ENCODE measurements at places on chromosomes 6 and 20. TPM values are rescaled to one million over a fixed set of nuclear protein-coding genes. Genes with fewer than 3 reads are reported as not detected.

Gene MOG
- 2.9 TPM for total RNA-seq

Gene PDYN
- 1.4 TPM for total RNA-seq

Gene SLCO4A1
- total RNA-seq, result 24.1 TPM

Gene SPATS1
- total RNA-seq, result not detected

GRCh38 chr6:56914798-56915658 lies 39.9 kb upstream of the BEND6 start:
- peak; percentile 48 for DNase-seq

- peak; percentile 28 for DNase-seq
Measured at GRCh38 chr6:127516662-127517273, 2.4 kb downstream of the MTCL3 start.

- DNase-seq, result no peak
Measured at GRCh38 chr6:364609-365540, 26.7 kb upstream of the IRF4 start.
